ENCODE measurements at places on chromosomes 3 and 15.

DNA sequence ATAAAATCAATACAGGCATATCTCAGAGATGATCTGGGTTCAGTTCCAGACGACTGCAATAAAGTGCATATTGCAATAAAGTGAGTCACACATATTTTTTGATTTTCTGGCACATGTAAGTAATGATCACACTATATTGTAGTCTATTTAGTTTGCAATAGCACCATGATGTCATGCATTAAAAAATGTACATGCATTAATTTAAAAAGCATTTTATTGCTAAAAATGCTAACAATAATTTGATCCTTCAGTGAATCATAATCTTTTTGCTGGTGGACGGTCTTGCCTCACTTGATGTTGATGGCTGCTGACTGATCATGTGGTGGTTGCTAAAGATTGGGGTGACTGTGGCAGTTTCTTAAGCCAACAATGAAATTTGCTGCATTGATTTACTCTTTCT lies 511.1 kb downstream of the OTOL1 start:
- no peak for DNase-seq

DNA sequence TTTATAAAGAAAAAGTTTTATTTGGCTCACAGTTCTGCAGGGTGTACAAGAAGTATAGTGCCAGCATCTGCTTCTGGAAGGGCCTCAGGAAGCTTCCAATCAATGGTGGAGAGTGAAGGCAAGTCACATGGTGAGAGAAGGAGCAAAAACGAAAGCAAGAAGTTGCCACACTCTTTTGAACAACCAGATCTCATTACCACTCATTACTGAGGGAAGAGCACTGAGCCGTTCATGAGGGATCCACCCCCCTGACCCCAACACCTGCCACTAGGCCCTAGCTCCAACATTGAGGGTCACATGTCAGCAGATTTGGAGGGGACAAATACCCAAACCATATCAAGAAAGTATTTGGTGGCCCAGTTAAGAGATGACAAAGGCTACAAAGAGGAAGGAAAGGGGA lies 239.3 kb upstream of the UBE2E1 start:
- no peak for DNase-seq

DNA sequence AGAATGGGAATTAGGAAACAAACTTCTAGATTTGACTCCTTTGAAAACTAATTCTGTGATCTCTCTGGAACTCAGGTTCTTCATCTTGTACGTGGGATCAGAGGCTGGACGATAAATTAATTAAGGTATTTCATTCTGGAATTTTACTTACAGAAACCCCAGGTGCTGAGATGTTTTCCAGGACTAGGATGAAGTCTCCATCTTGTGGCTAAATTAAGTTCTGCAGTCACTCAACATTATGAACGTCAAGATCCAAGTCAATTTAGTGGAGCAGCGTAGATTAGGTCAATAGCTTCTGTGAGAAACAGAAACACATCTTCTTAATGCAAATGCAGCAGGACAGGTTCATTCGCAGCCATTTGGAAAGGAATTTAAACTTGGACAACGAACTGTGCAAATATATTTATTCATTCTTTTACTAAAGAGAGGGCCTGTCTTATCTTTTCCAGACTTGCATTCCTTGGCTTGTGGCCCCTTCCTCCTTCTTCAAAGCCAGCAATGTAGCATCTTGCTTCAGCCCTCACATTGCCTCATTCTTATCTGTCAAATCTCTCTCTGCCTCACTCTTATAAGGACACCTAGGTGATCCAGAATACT lies 26.7 kb upstream of the TMC3 start:
- DNase-seq = no peak

GRCh38 chr15:91165850-91166249 lies 65.8 kb downstream of the SV2B start:
- DNase-seq = no peak

DNA sequence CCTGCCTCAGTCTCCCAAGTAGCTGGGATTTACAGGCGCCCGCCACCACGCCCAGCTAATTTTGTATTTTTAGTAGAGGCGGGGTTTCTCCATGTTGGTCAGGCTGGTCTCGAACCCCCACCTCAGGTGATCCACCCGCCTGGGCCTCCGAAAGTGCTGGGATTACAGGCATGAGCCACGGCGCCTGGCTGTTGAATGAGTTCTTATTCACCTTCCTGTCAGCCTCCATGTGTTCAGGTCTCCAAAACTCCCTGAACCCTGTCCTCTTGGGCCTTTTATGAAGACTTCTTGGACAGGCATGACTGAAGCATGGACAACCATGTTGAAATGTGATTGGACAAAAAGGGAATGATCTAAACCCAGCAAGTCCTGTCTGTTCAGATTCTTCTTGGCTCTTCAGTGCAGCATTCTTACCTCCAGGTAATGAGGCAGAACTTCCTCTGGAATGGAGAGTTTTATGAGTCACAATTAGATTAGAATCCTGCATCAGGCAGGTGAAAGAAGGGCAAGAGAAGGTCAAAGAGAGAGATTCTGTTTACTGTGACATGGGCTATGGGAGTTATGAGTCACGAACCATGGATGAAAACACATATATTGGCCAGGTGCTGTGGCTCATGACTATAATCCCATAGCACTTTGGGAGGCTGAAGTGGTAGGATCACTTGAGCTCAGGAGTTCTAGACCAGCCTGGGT lies 23.1 kb upstream of the EIF4A2 start:
- DNase-seq = no peak

Data from stimulated activated CD8-positive, alpha-beta memory T cell treated with anti-CD3 and anti-CD28 coated beads, Interleukin-7, amount 100 ng/mL, for 1 hour (primary cell).